CD4-positive, alpha-beta memory T cell (primary cell): ENCODE measurements at places on chromosomes 7 and 10.

DNA sequence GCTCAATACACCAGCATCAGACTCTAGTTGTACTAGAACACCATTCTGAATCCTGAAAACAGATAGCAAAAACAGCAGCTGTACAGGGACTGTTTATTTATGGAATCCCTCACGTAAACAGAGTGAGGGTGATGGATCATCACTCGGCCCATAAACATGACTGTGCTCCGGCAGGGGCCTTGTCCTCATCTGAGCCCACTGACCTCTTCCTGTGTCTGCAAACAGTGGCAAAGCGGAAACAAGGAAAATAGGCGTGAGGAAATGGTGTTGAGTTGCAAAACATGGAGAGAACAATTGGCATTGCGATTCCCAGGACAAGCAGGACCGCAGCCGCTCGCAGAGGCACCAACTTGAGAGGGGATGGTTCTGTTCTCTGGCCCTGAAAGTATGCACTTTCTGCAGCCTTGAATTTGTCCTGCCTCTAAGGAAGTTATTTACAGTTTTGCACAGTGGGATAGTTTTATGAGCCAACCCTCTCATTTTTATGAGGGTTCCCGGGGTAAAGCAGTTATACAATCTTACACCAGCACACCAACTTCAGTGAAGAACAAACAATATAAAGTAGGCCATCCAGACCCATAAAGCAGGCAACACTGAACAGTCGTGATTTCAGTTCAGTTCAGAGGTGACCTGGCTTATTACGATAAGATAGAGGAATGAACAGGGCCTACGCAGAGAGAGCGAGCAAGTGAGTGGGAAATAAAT lies 248.0 kb upstream of the FZD8 start:
- DNase-seq: no peak

DNA sequence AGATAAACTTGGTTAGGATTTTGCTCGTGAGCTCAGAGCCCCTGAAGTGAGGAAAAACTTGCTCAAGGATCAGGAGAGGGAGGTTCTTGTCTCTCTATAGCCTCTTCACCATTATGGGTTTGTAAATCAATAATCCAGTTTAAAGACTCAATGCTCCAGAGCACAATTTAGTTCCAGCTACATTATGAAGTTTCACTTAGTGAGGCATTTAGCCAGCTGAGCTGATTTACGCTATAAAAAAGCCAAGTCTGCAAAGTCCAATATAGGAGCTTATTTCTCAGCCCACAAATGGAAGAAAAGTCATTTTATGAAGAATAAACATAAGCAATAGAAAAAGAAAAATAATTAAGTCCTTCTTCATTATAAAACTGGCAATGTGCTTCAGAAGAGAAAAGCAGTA lies 130.6 kb downstream of the STRA8 start:
- DNase-seq: no peak

DNA sequence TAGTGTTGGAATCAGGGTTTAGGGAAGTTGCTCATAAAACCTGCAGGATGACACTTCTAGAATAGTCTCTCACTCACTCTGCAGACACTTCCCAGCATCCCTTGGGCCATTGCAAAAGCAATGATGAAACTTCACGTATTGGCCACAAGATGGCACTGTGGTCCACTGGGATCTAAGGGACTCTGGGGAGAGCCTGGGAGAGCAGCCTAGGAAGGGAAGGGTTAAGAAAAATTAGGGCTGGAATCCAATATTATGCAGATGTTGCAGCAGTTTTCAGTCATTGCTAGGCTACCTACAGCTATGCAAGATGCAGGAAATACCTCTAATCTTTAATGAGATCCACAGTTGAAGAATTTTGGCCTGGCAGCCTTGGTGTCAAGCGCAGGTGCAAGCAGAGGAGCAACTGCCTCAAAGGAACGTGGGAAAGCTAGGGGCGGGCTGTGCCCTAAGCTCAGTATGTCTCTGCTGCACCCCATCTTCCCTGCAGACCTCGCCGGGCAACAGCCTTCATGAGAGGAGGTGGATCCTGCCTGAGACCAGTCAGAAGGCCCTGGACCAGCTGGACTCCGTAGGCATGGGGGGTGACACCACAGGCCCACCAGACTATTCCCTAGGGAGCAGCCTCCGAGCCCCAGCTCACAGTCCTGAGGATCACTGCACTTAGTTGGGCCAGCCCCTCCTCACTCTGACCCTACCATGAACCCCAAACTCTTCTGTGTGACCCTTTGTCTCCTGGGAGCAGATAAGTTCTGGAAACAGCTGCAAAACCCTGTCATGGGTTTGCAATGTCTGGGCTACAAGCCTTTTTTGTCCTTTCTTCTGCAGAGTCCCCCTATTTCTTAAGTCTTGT lies 127.9 kb upstream of the PRSS58 start:
- peak; percentile 27 for DNase-seq

- DNase-seq: no peak
Measured at GRCh38 chr7:6172910-6173295, 99.5 kb downstream of the CYTH3 start.

GRCh38 chr7:26337232-26337865 lies 45.7 kb downstream of the SNX10 start:
- no peak for DNase-seq

DNA sequence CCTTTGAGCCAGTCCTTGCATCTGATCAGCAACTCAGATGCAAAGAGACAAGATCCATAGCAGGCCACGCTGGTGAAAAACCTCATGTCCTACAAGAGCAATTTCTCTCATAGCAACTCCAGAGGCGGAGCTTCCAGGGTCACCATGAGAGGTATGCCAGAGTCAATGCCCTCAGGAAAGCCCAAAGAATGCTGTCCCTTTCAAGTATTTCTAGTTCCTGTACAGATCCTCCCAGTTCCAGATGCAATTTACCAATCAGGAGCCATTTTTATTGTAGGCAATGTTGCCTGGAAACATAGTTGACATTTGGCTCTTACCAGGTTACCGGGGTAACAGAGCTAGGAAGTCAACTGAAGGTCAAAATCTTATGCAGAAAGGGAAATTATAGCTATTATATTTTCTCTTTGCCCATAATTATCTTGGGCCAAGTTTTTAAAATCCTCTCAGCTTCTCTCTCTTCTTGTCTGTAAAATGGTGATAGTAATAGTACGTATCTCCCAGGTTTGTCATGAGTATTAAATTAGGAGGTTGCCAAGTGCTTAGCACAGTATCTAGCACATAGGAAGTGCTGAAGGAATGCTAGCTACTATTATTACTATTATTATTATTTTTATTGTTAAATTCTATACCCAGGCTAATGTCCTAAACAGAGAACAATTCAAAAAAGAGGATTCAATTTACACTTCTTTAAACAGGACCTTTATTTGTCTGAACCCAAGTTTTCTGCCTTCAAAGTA lies 46.3 kb upstream of the TM9SF3 start:
- no peak for DNase-seq

DNA sequence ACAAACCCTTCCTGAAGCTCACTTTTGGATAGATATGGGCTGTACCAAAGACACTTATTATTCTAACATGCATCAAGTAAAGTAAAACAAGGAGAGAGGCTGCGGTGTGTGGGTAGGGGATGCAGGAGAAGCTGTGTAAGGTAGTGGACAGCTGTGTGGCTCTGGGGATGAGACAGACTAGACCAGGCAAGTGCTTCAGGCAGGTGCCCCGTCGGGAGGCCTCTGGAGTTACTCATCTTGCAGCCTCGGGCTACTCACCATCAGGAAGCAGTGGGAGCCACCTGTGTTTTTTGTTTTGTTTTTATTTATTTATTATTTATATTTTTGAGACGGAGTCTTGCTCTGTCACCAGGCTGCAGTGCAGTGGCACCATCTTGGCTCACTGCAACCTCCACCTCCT lies 49.3 kb upstream of the NCAPG2 start:
- DNase-seq: no peak

- DNase-seq: no peak
Measured at GRCh38 chr10:52212802-52213201, 101.3 kb upstream of the DKK1 start.

DNA sequence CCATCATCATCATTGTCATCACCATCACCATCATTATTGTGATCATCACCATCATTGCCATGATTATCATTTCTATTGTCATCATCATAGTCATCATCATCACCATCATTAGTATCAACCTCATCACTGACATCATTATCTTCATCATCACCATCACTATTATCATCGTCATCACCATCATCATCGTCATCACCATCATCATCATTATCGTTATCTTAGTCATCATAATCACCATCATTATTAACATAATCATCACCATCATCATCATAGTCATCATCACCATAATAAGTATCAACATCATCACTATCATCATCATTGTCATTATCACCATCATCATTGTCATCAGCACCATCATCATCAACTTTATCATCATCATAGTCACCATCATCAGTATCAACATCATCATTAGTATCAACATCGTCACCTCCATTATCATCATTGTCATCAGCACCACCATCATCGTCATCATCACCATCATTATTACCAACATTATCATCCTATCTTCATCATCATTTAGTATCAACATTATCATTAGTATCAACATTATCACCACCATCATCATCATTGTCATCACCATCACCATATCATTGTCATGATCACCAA lies 241.3 kb downstream of the ADARB2 start:
- no peak for DNase-seq

- peak; percentile 34 for DNase-seq
Measured at GRCh38 chr7:39741942-39742623, 118.7 kb downstream of the RALA start.

GRCh38 chr7:122974229-122974628 lies 21.3 kb downstream of the TAS2R16 start:
- DNase-seq: no peak

GRCh38 chr10:27100813-27101347 lies 586 bp upstream of the ANKRD26 start:
- peak; percentile 37 for DNase-seq

GRCh38 chr7:118369987-118370386 lies 145.5 kb downstream of the ANKRD7 start:
- DNase-seq: no peak

- DNase-seq: no peak
Measured at GRCh38 chr7:143367972-143368371, 5.5 kb upstream of the FAM131B start.

GRCh38 chr10:88064608-88065382 lies 201.4 kb downstream of the PTEN start:
- peak; percentile 77 for DNase-seq

- DNase-seq: no peak
Measured at GRCh38 chr7:149741629-149742028, 31.8 kb downstream of the ZNF467 start.

DNA sequence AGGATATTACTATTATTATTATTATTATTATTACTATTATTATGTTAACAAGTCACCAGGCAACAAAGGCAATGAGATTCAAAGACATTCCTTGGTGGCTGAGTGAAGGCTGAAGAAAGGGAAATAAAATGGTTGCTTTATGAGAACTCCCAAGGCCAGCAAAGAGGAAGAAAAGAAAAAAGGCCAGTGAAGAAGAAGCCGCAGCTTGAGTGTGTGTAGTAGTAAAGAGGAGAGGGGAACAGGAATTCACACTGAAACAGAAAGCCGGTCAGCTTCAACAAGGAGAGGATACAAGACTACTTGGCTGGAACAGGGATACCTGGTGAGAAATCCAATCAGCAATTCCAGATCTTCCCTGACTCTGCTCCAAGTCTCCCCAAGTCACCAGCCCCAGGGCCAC lies 42.4 kb downstream of the PLXNA4 start:
- no peak for DNase-seq

- no peak for DNase-seq
Measured at GRCh38 chr10:73553761-73554160, 37.4 kb downstream of the USP54 start.

DNA sequence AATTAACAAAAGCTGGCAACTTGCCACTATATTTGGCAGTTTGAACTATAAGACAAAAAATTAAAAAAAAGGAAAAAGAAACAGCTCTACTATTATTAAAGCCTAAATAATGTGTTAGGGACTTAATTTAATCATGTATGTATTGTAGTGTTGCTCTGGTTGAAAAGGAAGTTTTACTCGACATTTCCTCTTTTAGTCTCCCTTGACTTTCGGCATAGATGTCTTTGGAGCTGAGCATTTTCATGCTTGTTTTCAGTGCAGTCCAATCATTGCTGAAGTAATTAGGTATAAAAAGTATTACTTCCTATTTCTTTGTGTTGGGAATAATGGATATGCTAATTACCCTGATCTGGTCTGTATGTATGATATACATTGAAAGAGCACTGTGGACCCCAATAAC lies 216.8 kb upstream of the KLF6 start:
- no peak for DNase-seq

GRCh38 chr10:112955582-112956421 lies 5.8 kb downstream of the TCF7L2 start:
- DNase-seq: no peak

DNA sequence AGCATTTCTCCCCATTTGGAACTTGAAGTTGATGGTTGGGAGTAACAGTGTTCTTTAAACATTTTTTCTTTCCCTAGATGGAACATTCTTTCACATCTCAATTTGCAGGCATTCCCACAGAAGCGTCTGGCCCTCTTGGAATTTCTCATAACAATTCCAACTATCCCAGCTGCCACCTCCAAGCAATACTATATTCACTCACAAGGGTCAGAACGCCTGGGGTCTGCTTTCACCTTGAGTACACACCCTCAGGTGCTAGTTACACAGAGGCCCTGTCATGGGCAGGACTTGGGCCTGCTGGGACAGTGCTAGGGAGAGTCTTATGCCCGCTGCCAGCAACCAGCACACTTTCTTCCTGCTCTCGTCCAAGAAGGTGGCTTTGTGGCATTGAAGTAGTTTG lies 136.5 kb downstream of the JCAD start:
- no peak for DNase-seq

DNA sequence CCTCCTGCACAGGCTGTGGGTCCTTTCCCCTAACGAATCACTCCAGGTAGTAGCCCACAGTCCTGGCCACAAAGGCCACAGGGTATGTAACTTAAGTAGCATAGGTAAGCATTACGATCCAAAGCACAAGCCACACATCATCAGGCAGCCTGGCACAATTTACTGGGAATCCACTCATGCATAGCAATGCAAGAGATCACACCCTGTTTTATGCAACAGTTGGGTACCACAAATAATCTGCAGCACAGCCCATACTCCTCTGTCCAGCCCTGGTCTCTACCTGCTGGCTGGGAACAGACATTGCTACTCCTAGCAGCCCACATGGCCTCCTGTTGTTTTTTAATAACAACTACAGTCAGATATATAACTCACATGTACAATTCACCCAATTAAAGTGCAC lies 34.3 kb downstream of the SRPK2 start:
- DNase-seq: no peak

GRCh38 chr10:97321804-97322190 lies 2.7 kb downstream of the FRAT1 start:
- DNase-seq: no peak
